ENCODE measurements at places on chromosomes 7 and 10.

DNA sequence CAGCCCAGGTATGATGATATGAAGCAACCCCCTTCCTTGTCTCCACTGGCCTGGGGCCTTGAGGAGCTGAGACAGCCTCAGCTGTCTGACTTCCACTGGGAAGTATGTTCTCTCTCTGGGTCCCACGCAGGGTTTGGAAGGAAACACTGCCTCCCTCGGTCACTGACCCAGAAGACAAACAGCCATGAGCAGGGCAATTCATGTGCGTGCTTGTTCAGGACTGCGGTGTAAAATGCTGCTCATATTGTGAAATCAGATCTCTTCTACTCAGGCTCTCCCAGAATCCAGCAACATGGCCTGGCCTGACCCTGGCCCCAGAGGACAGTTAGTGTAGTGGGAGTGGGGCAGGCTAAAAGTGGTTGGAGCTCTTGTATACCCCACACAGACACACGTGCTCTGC lies 2.8 kb downstream of the CLCN1 start:
- DNase-seq, result no peak

- DNase-seq, result no peak
Measured at GRCh38 chr7:130393101-130393561, 12.8 kb downstream of the CPA1 start.

- DNase-seq, result no peak
Measured at GRCh38 chr10:95276367-95277200, 14.2 kb downstream of the PDLIM1 start.

DNA sequence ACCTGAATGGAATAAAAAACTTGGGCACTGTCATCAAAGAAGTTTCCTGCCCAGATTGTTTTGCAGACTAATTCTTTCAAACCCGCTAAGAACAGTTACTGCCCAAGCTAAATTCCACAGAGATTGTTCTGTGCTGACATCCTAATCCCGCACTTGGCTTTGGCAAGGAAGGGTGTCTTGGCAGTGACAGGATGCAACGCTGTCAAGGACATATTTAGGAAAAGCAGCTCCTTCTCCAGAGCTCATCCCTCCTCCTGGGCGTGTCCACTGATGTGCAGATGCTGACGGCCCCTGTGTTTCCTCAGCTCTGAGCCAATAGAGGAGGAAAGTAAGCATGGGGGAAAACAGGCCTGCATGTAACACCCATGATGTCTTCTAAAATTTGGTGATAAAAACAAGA lies 74.2 kb downstream of the EEPD1 start:
- no peak for DNase-seq

- DNase-seq, result peak; percentile 74
Measured at GRCh38 chr10:29681676-29682448, 47.1 kb upstream of the SVIL start.

DNA sequence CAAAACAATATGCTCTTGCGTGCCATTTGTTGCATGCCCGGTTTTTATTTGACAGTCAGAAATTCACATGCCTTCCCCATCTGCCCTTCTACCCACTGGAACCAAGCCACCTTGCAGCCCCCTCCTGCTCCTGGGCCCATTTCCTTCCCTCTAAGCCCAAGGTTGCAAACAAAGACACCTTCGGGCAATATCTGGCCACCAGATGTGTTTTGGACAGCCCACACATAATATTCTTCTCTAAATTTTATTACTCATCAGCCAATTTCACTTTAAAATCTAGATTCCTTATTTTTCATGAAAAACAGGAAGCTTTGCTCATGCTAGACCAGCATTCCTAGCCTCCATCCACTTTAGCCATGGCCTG lies 18.2 kb upstream of the C10orf105 start:
- DNase-seq, result no peak

DNA sequence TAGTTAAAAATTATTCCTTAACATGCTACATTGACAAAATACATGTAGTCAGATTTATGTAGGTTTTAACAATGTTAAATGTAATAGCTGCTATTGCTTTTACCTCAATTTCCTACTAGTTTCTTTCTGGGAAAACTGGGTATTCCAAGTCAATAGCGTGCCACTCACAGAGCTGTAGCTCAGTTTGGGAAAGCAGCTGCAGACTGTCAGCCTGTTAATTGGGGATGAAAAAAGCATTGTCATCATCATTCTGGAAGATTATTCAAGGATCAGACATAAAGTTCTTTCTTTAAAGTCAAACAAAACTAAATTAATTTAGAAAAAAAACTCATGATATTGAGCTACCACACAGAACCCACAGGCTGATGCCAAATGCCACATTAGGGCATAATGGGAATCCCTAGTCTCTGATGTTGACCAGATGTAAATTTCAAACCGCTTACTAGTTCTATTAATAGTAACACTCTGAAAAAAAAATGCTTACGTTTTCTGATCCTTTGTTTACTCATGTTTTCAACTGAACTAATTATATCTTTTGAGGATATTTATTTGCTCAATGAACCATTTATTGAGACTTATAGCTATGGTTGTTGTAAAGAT lies 19.6 kb upstream of the AGMO start:
- DNase-seq, result no peak

DNA sequence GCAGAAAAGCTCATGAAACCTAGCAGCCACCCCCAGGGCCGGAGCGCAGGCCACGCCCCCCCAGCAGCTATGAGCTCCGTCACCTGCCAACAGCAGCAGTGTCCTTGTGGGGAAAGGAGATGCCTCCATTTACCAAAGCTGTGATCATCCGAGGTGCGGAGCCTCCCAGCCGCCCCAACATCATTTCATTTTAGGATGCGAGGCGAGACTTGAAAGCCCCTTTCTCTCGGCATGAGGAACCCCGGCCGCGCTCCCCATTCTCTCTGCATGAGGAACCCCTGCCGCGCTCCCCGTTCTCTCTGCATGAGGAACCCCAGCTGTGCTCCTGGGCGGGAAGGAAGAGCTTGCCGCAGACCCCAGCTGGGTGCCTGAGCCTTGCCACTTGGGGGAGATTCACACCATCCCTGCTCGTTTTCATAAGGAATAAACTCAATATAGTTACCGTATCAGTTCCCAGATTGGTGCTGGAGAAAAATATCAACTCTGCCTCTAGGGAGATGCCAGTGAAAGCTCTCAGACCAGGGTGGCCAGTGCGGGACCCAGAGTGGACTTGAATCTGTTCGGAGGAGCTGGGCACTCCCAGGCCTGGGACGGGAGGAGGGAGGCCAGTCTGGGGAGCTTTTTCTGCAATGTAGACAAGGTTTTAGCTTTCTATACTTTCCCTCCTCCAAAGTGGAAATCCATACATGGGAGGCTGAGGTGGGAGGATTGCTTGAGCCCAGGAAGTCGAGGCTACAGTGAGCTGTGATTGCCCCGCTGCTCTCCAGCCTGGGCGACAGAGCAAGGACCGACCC lies 35.0 kb downstream of the JAKMIP3 start:
- no peak for DNase-seq

DNA sequence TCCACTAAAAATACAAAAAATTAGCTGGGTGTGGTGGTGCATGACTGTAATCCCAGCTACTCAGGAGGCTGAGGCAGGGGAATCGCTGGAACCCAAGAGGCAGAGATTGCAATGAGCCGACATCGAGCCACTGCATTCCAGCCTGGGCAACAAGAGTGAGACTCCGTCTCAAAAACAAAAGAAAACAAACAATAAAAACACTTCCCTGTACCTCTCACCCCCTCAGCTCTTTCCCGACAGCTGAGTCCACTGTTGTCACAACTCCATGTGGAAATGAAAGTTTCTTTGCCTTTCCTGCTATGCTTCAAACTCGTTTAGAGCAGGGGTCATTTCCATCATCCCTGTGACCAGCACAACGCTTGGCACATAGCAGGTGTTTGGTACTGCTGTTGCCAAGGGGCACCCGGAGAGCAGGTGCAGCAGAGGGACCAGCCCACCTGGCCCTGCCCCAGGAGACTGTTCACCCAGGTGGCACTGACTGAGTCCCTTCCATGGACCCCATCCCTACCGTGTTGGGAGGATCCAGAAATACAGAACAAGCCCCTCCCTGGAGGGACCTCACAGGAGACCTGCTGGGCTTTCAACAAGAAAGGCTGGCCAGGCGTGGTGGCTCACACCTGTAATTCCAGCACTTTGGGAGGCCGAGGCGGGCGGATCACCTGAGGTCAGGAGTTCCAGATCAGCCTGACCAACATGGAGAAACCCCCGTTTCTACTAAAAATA lies 4.9 kb downstream of the TMEM130 start:
- DNase-seq, result no peak

DNA sequence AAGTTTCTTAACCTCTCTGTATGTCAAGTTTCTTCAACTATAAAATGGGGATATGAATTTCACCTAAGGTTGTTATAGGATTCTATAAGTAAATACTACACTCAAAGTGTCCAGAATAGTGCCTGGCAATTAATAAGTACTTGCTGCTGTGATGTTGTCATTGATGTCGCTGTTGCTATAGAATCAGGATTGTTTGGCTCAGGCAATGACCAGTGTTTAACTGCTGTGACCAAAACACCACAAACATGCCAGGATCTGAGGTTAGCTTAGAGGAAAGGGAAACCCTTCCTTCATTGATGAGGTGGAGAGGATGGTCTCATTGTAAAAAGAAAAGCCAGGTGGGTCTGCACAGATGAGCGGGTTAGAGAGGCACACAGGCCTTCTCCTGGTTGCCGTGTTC lies 223.1 kb upstream of the INHBA start:
- no peak for DNase-seq

DNA sequence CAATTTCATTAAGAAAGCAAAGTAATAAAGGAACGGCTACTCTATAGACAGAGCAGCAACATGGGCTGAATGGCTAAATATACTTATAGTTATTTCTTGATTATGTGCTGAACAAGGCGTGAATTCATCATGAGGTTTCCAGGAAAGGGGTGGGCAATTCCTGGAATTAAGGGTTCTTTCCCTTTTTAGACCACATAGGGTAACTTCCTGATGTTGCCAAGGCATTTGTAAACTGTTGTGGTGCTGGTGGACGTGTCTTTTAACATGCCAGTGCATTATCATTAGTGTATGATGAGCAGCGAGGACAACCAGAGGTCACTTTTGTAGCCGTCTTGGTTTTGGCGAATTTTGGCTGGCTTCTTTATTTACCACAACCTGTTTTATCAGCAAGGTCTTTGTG lies 28.5 kb upstream of the ZMYND11 start:
- DNase-seq, result no peak

DNA sequence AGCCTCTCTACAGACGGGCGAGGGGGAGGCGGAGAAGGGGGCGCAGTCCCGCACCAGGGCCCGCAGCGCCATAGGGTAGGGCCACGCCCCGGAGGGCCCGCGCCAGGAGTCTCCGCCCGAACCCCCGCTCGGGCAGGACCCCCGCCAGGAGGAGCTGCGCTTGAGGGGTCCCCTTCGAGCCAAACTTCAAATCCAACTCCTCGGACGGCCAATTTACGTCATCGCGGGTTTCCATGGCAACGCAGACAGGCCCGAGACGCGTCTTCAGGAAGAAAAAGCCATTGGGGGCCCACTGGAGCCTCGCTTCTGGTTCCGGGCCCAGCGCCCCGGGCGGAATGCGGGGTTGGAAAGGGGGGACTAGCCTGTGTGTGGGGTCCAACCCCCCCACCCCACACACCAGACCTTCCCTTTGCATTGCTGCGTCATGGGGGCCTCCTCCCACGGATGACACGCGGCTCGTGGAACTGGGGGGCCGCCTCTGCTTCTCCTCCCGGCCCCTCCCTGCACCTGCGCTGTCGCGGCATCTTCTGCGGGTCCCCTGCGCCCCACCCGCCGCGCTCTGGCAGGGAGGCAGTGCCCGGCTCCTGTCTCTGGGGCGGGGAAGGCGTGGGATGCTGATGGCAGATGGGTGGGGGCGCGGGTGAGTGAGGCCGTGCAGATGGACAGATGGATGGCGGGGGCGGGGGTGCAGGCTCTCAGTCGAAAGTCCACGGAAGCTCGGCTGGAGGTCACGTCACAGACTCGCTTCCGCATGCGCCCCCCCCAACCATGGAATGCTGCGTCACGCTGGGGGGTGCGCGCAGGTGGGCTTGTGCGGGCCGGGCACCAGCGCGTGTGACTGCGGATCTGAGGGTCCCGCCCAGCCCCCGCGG lies 1.2 kb downstream of the CALY start:
- peak; percentile 88 for DNase-seq

GRCh38 chr7:26291251-26291650 lies 411 bp upstream of the SNX10 start:
- no peak for DNase-seq

- no peak for DNase-seq
Measured at GRCh38 chr7:81053623-81054022, 134.8 kb upstream of the SEMA3C start.

- no peak for DNase-seq
Measured at GRCh38 chr7:13152755-13153154, 465.3 kb downstream of the ARL4A start.

DNA sequence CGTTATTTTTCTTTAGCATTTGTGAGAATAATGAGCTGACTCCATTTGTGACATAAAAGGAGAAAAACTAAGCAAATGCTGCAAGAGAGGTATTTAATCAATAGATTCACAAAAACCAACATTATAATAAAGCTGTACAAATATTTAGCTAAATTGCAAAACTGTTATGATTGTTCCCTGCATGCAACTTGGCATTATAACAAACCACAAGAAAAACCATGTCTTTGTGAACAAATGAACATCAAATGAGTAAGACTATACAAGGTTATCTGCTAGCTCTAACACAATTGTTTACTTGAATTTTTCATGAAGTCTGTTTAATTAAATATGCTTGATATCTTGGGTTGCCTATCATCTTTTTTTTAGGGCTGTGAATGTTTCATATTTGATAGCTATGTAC lies 50.8 kb upstream of the PPP1R9A start:
- no peak for DNase-seq

DNA sequence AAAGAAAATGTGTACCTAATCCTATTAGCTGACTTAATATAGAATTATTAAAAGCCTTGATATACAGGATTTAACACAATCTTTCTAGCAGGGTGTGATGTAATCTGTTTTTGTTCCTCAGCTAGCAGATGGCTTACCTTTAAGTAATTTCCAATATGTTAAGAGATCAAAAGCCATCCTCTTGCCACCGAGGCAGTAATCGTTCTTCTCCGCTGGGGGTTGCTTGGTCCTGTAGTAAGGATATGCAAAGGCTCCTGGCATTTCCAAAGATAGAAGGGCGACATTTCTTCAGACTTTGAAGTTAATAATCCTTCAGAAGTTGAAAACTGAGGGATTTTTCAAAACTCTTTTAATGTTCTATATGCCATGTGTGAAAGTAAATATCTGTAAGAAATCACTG lies 156.4 kb downstream of the FZD1 start:
- no peak for DNase-seq

Measured in naive thymus-derived CD8-positive, alpha-beta T cell (primary cell).